ENCODE measurements at places on chromosomes 7 and 10.

GRCh38 chr10:43648095-43648397, 635 bp downstream of the ZNF32 start:
- DNase-seq: no peak

GRCh38 chr7:98088109-98088508, 18.6 kb upstream of the LMTK2 start:
- no peak for DNase-seq

DNA sequence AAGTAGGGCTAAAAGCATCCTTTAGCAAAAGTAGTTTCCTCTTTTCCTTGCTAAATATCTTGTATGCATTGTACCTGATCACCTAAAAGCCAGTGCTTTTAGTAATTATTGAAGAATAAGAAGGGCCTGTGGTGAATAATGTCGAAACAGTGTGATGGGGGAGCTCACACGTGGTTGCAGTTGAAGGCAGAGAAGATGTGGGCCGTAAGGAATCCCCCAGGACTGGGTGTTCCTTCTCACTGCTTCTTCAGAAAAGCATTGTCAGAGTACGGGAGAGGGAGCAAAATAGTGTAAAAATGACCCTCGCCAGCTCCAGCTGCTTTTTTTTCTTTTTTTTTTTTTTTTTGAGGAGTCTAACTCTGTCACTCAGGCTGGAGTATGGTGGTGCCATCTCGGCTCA, 201.1 kb downstream of the NSUN6 start:
- no peak for DNase-seq

DNA sequence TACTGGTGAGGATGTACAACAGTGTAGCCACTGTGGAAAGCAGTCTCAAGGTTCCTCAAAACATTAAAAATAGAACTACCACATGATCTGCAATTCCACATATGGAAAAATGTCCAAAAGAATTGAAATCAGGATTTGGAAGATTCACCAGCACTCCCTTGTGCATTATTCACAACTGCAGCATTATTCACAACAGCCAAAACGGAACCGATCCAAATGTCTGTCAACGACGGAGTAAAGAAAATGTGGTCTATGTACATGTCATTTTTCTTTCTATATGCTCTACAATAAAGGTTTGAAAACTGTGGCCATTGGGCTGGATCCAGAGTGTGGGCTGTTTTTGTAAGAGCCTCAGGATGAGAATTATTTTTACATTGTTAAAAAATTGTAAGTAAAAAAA, 1206.1 kb upstream of the CELF2 start:
- DNase-seq: no peak

GRCh38 chr10:82402906-82403401, 528.0 kb downstream of the NRG3 start:
- no peak for DNase-seq

DNA sequence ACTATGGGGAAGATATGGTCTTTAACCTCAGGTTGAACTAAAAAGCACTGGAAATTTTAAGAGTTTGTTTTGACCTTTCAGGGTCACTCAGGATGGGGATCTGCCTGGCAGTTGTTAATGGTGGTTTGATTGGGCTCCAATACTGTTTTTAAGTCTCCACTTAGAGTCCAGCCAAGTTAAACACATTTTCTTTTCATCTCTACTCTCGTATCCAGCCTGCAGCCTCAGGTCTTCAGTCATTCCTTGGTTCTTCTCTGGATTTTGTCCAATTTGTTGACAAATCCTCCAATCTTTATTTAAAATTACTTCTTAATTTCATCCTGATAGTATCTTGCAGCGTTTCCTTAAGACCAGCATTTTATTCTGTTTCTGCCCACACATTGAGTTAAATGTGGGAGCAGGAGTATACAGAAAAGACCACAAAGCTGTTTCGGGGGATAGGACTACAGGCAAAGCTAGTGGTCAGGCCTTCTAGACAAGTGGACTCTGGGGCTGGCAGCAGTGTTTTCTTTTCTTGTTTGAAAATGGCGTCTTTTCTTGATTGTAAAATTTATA, 133.2 kb upstream of the INHBA start:
- DNase-seq: no peak

DNA sequence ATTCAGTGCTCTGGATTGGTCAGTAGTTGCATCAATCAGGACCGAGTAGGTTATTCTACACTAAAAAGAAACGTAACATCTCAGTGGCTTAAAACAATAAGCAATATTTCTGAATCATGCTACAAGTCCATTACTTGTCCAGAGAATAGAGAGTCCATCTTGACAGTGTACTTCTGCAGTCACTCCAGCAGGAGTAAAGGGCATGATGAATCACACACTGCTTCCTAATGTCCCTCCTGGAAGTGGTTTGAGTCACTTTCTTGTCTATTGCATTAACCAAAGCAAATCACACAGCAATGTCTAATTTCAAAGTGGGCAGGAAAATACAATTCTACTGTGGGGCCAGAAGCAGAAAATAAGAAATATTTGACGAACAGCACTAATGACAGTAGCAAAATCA, 124.8 kb downstream of the TSPAN12 start:
- DNase-seq: no peak

GRCh38 chr10:4609251-4609650, 216.8 kb upstream of the AKR1E2 start:
- DNase-seq: no peak

DNA sequence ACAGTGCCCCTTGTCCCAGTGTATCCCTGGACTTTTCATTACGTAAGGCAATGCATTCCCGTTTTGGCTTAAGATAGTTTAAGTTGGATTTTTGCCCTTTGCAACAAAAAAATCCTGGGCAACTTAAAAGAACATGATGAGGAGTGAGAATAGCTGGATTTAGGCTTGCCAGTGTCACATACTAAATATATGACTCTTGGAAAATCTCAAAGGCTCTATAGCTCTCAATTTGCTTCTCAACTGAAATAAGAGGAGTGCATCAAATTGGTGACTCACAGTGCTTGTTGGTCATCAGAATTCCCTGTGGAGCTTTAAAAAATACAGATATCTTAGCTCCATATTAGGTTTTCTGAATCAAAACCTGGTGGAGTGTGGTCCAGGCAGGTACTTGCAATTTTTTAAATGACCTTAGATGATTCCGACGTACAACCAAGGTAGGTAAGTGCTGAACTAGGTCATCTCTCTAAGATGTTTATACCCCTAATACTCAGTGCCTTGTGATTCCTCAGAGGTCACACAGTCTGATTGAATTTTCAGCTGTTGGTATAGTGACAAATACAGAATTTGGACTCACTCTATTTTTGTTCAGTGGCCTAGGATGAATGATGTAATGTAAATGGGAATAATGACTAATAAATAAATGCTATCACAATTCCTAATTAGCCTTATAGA, 33.9 kb upstream of the ORC5 start:
- DNase-seq: no peak

DNA sequence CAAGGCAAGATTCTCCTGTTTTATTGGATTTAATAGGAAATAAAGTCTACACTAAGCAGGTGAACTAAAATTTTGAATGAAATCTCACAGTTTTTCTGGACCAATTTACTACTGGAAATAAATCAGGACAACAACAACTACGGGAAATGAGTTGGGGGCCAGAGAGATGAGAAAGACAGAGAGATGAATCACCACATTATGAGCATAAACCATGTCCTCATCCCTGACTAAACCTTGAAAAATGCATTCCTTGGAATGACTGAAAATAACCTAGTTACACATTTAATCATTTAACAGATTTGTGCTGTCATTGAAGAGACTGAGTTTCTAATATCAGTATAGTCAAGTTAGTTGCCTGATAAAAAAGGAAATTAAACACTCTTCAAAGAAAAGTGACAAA, 608.4 kb upstream of the KCND2 start:
- DNase-seq: no peak

- DNase-seq: no peak
Measured at GRCh38 chr10:22611425-22612115, 102.8 kb downstream of the PIP4K2A start.

DNA sequence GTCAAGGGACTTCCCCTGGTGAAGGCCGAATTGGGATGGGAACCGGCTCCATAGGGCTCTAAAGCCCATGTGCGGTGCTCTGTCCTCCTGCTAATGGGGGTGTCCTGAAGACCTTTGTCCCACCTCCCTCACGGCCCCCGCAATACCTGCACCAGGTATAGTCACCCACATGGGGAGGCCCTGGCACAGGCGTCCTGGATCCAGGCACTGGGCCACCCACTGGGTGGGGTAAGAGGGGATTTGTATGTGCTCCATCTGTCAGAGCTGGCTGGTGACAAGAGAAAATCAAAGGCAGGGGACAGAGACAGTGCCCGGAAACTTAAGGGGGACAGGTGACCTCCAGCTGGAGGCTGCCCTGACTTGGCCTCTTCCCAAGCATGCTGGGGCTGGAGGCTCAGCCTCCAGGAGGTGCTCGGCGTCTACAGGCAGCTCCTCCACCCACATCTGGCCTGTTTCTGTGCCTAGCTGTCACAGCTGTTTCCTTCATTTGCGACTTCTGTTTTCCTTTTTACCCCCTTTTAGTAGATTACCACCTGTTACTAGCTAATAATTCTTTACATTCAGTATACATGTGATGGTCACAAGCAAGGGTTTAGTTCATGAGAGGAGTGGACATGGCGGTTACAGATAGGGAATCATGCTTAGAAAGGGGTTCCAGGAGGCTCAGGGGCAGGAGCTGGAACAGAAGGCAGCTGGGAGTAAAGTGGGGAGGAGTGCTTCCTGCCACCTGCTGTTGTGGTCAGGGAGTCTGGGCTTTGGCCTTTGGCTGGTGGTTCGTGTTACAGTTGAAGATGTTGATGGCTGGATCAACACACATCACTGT, 2.3 kb upstream of the CUZD1 start:
- no peak for DNase-seq

DNA sequence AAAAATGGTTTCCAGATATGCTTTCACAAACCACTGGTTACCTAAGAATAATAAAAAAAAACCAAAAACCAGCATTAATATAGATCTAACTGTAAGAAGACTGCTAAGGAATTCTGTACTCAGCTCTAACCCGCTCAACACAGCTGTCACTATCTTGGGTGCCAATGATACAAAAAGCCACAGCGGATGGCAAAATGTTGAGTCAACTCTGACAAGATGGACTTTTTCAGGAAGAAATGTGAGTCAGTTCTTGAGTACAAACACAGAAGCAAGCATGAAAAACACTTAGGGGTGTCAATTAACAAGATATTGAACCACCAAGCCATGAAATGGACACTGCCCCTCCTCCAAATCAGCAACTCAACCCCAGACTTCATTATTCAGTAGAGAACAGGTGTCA, 55.0 kb downstream of the CTTNBP2 start:
- no peak for DNase-seq

DNA sequence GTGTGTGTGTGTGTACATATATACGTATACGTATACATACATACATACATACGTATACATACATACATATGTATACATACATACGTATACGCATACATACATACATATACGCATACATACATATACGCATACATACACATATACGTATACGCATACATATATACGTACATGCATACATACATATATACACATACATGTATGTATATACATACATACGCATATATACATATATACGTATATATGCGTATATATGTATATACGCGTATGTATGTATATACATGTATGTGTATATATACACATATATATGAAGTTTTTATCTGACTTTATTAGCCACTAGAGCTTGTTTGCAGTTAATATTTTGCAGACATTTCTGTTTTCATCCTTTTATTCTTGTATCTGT, 63.3 kb downstream of the TBC1D12 start:
- no peak for DNase-seq

- DNase-seq: no peak
Measured at GRCh38 chr7:116395141-116395791, 104.3 kb upstream of the CAV2 start.

- no peak for DNase-seq
Measured at GRCh38 chr7:130957137-130957513, 223.1 kb upstream of the KLF14 start.

DNA sequence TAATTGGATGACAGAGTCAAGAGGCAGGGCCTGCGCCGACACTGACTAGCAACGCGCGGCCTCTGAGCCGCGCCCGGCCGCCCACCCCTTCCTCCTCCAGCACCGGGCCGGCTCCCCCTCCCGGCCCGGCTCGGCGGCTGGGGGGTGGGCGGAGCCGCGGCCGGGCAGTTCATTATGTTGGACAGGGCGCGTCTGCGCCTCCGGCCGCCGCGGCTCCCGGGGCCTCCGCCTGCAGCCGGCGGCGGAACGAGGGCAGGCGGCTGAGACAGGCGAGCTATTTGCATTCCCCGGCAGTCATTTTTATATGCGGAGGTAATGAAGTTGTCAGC, 106.7 kb downstream of the SNX10 start:
- DNase-seq: no peak

GRCh38 chr7:108009873-108010272, 6.9 kb upstream of the LAMB1 start:
- no peak for DNase-seq

GRCh38 chr10:79161557-79161956, 92.8 kb downstream of the ZMIZ1 start:
- DNase-seq: no peak

DNA sequence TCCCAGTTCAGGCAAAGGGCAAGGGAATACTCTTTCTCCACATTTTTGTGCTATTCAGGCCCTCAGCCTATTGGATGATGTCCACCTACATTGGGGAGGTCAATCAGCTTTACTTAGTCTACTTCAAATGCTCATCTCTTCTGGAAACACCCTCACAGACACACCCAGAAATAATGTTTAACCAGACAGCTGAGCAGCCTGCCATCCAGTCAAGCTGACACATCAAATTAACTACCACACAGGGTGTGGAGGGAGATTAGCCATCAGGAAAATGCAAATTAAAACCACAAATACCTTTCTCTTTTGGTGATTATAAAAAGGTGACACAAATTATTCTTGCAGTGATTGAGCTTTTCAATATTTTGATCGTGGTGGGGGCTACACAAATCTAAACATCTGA, 74.7 kb upstream of the FZD8 start:
- DNase-seq: no peak
